Thyroid gland (tissue), 4 donors: ENCODE measurements at places on chromosomes 6 and 20.

DNA sequence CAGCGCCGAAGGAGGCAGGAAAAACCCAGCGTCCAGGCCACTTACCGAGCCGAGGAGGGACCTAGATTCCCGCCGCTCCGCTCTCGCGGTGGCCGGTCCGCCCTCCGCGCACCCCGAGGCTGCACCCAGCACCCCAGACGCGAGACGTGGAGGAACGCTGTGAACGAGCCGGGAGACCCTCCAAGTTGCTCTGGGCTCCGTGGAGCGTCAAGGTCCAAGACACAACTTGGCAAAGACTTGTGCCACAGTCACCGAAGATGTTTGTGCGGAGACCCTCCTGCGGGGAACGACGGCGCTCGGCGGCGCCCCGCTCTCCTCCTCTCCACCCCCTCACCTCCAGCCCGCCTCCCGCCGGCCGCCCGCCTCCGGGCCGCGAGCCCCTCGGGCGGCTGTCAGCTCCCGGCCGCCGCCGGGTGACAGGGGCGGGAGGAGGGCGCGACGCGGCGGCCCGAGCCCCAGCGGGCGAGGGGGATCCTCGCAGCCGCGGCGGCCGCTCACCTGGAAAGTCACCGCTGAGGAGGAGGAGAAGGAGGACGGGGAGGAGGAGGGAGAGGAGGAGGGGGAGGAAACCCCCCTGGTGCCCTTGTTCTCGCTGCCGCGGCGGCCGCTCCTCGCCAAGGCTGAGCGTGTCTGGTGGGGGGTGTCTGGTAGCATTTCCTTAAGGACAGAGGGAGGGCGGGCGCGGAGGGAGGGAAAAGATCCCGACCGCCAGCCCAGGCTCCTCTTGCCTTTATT is 637 bp upstream of the HIVEP2 start:
- DNase-seq, result peak; percentile 78

DNA sequence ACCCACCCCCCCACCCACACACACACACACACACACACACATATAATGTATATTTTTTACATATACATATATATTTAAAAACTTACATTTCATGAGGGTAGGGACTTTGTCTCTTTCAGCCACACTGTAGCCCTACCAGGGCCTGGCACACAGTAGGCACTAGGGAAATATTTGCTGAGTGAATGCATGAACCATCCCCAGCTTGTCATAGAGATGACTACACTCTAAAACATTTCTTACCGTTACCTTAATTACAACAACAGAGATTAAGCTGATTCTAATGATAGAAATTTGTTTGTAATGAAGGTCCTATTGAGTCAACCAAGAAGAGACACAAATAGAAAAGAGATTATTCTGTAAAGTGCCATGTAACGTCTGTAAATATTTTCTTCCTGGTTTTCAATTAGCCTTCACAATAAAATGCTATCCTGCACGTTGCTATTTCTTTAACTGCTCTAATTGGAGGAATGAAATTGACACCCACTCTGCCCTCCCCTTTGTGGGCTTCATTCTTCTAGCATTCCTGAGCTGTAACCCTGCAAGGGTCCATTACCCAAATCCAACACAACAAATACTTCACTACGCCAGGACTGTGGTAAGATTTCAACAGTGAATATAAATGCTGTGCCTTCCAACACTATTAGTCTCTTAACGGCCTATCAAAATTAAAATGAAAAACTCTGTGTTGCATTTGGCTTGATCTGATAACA is 30.8 kb downstream of the SIM1 start:
- DNase-seq, result no peak

GRCh38 chr6:116217069-116217468 is 36.8 kb downstream of the TSPYL4 start:
- no peak for DNase-seq

GRCh38 chr6:37365791-37366190 is 12.0 kb downstream of the RNF8 start:
- DNase-seq, result no peak

DNA sequence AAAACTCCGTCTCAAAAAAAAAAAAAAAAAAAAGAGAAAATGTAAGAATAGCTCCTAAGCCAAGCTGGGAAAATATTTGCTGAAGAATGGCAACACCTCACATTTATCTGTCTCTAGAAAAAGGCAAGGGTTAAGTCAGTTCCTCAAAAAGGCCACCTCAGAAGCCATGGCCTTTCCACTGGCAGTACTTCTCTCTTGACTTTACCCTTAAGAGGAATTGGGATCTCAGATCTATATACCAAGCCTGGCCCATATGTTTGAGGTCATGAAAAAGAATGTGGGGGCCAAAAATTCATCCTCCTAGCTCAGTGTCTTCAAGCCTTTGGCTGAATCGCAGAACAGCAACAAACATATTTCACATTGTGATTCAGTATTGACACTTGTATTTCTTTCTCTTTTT is 10.9 kb upstream of the NCOA3 start:
- no peak for DNase-seq

GRCh38 chr6:36131511-36132245 is 1.4 kb downstream of the MAPK13 start:
- DNase-seq, result peak; percentile 57

DNA sequence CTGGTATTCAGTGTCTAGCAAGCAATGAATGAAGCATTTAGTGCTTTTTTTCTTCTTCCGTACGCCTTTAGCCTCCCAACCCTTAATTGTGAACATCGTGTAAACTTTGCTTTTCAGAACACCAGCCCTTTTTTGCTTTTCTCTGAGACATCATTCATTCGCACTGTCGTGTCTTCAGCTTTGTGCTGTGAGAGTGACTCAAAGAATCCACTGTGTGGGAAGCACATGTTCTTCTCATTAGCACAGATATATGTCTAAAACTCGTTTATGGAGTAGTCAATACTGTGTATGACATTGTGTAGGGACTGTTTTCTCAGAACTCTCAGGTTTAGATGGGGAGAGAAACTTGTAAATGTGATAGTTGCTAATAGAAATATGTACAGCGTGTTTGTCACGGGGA is 279.1 kb downstream of the FARS2 start:
- no peak for DNase-seq

DNA sequence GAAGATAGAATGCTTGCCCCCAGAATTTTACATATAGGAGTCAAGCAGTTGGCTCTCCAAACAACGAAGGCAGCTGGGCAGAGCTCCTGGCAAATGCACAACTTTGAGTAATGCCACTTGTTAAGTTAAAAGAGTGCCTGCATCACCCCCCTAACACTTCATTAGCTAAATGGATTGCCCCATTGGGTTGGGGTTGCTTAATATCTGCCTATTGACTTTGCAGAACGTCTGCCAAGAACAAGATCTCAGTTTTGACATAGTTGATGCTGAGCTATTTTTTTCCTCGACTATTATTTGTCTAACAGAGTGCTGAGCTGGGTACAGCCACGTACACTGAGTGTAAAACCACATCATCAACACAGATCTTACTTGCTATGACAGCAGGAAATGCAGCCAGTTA is 12.1 kb downstream of the ANKRD60 start:
- DNase-seq, result no peak

DNA sequence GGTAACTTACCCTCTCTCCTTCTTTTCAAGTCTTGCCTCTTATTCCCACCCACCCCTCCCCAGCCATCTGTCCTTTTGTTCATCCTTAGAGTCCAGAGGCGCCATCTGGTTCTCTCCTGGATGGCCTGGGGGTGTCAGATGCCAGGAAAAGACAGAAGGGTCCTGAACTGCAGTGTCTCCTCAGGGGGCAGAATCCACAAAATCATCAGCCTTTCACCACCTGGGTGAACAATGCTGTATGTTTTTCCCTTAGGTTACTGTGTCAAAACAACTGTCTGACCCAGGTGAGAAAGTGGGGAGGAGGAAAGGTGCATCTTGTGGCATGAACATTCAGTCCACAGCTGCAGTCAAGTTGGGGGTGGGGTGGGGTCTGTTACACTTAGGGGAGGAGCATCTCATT is 47.9 kb upstream of the FYN start:
- no peak for DNase-seq

GRCh38 chr20:642398-643174 is 10.4 kb downstream of the SRXN1 start:
- peak; percentile 33 for DNase-seq

GRCh38 chr6:90424580-90424979 is 127.9 kb upstream of the BACH2 start:
- DNase-seq, result no peak

DNA sequence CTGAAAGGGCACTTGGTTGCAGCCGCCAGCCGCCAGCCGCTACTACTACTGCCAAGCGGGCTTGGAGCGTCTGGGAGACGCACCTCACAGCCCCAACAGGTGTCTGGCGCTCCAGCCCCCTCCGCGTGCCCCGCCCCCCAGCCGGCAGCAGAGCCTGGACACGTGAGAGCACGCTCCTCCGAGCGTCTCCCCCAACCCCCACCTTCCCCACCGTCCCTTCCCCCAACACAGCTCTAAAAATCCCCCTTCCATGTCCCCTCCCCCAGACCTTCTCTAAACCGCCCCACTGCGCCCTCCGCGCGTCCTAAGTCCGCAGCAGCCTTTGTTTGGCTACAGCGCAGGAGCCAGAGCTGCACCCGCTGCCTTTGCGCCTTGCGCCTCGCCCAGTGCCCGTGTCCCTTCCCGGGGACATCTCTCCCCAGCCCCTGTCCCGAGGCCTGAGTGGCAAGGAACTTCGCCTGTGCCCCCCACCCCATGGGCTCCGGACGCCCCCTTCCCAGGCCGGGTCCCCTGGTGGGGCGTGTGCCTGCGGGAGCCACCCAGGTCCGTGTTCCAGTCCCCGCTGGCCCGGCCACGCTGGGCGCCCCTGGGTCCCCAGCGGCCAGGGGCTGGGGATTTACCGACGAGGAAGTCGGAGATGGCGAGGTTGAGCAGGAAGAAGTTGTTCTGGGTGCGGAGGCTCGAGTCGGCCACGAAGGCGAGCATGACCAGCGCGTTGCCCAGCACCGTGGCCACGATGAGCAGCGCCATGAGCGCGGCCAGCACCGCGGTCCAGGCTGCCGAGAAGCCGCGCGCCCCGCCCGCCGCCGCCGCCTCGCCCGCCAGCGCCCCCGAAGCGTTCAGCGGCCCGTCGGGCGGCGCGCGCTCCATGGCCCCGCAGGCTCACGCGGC is 732 bp downstream of the HRH3 start:
- no peak for DNase-seq

DNA sequence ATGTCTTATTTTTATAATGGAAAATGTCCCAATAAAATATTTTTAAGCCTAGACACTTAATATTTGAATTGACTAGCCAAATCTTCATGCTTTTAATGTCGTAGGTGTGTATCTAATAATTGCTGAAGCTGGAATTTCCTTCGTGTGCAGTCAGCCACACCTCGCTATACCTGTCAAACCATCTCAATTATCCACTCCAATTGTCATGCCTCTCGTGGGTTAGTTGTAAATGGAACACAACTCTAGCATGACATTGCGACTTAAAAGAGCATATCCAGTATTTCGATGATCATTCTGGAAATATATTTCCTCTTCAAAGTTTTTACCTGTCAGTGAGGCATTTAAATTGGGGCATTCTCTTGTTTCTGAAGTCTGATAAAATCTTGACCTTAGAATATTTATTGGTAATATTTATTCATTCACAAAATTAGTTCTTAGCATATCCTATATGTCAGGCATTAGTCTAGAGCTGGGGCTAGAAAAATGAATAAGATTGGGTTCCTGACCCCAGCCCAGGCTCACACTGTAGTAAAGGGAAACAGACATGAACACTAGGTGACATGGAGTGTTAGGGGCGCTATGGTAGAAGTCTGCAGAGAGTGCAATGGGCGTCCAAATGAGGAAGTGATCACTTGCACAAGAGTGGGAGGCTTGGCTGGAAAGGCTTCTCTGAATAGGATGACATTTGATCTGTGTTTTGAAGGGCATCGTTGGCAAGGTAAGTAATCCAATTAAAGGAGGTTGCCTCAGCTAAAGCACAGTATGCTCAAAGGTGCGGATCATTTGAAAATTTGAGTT is 11.0 kb upstream of the CFAP206 start:
- no peak for DNase-seq

DNA sequence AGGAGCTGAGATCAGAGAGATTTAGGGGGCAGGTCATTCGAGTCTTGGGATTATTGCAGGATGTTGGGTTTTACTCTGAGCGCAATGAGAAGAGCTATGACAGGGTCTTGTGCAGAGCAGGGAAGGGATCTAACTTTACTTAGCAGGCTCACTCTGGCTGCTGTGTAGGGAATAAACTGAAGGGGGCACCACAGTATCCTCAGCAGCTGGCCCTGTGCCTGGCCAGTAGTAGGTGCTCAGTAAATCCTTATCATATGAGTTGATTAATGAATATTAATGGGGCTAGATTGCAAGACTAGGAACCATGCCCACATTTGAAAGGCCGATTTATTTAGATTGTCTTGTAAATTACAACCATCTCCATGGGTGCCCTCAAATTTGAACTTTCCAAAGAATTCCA is 4.6 kb upstream of the MDGA1 start:
- no peak for DNase-seq

DNA sequence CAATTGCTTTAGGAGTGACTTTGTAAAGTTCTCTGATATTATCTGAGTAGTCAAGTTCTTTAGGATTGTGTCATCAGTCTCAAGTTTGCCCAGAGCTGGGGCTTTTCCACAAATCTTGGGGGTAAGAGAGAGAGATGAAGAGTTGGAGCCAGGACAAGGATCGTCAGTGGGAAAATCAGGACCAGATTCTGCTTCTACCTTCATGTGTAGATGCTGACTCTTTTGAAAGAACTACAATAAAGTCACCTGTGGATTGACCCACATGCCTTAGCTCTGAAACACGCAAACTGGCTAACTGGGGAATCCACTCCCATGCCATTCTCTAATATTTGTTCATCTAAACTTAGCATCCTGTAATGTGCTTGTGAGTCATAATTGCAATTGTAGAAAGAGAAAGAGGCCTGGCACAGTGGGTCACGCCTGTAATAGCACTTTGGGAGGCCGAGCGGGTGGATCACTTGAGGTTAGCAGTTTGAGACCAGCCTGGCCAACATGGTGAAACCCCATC is 15.6 kb upstream of the BICRAL start:
- no peak for DNase-seq

- DNase-seq, result no peak
Measured at GRCh38 chr20:3543901-3544507, 73.2 kb downstream of the ATRN start.

- DNase-seq, result no peak
Measured at GRCh38 chr20:61849376-61849775, 216.3 kb downstream of the TAF4 start.

GRCh38 chr20:44228465-44229258 is 18.1 kb upstream of the OSER1 start:
- DNase-seq, result no peak

DNA sequence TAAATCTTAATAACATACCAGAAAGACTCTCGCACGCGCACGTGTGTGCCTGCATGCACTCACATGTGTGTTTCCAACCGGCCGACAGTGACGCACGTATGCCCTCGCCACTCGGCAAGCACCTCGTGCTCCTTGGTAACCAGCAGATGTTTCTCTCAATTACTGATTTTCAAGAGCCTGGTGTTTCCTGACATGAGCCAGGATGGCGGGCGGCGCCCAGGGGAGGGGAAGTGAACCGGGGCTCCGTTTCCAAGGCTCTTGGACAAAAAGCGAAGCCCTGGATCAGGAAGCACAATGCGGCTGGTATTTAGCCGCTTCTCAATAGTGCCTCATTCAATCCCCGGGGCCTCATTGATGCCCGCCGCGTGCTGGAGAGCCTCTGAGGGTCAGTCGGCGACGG is 37.7 kb downstream of the PMEPA1 start:
- peak; percentile 22 for DNase-seq

- no peak for DNase-seq
Measured at GRCh38 chr6:126091466-126091865, 105.1 kb downstream of the TRMT11 start.
